ENCODE measurements at places on chromosomes 16 and 17.
A peak's percentile ranks its signal among the peaks of the same experiment; 100 is the strongest.

- DNase-seq = no peak
Measured at GRCh38 chr17:1630662-1631061, 2.0 kb upstream of the SLC43A2 start.

DNA sequence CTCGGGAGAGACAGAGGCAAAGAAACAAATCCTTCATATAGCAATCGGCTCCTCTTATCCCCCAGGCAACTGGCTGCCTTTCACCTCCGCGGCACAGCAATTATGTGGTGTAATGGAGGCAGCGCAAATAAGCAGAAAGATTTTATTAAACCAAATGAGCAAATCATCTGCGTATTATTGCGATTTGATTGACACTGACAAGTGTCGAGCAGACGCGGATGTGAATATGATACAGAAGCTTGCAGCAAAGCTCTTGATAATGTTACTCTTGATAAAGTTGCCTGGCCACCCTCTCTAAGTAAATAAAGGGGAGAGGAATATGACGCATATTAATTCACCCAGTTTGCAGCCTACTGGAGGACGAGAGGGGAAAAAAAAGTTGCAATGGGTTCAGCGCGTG, 26.5 kb upstream of the AKTIP start:
- DNase-seq = no peak

- DNase-seq = no peak
Measured at GRCh38 chr17:46150216-46150963, 42.8 kb downstream of the KANSL1 start.

DNA sequence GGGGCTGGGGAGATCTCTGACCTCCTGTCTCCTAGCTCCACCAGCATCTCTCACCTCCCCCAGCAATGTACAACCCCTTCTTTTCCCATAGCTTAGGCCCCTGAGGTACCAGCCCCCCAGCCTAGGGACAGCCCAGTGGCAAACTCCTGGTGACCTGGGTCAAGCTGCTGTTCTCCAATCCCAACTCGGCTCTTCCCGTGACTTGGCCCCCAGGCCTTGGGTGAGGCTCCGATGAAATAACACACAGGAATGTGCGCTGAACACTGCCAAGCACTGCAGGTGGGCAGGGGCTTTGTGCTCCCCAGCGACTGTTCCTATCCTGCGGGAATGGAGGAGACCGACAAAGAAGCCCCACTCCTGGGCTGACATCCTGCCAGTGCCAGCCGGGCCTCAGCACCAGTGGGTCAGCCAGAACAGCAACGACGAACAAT, 63.7 kb upstream of the AMZ2 start:
- no peak for DNase-seq

DNA sequence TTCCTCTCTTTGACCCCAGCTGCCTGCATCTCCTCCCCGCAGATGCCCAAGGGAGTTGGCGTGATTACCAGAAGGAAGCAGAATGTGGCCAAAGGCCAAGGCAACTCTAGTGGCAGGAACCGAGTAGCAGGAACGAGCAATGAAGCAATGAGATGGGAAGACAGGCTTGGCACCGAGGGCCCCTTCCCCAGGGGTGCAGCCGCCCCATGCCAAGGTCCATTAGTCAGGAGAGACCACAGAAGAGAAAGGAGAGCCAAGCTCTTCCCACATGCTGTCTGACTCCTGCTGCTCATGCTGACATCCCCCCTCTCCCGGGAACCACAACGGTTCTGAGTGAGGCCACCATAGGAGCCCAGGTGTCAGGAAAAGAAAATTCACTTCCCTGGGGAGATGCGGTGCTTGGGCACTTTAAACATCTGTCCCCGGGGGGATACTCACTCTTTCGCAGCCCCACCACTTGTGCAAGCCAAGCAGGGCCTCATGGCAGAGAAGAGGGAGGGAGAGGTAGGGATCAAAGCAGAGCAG, 67.4 kb downstream of the MYO18A start:
- DNase-seq = no peak

GRCh38 chr17:37160944-37161343, 212.2 kb downstream of the AATF start:
- DNase-seq = no peak

DNA sequence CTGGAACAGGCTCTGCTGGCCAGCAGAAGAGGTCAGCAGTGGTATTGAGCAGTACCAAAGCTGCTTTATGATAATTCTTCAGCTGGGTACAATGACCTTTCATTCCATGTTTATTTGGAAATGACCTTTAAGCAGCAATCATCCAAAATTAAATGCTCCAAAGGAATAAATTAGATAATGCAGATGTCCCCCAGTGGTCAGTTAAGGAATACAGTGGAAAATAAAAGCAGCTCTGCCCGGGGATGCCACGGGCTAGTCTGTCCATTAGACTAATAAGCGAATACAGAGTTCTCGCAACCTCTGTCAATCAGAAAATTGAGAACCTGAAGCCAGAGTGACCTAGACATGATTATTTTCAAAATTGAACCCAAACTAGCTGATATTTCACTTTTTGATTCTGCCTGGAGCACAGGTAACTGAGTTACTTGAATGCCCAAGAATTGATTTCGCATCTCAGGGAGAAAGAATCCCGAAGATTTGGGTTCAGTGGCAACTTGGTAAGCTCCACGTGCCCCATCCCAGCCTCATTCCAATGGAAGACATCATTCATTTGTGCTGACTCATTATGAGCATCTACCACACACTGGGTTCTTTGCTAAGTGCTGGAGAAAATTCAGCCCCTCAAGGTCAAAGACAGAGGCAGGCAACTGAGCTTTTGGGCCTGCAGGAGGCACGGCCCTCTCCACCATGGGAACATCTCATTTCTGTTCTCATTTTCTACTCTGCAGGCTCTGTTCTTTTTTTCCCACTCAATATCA, 34.4 kb upstream of the SLC39A11 start:
- no peak for DNase-seq

DNA sequence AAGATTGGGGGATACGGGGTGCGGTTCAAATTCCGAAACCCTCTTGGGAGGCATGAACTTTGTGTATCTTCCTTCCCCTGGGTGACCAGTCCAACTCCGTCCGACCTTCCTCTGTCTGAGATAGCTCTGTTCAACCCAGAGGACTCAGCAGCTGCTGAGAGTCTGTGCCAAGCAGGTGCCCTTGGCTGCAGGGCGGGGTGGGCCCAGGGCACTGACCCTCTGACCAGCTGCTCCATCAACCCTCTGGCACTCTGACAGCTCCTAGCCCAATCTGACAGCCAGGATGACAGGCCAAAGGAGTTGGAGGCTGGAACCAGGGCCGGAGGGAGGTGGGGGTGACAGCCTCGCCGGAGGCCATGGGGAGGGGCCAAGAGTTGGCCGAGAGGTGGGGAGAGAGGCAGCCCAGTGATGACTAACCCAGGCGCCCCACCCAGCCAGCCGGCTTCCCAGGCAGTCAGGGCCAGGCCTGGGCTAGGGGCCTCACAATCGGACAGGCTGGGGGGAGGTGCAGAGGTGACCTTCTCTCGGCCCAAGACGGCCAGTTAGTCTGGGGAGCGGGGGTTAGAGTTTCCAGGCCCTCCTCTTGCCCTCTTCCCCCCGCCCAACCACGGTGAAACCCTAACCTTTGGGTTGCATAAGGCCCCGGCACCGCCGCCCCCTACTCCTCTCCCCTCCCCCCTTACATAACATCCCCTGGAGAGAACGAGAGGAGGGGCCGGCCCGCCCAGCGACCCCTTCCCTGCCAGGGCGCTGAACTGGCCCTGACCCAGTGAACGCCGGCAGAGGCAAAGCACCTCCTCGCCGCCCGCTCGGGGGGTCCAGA, 5.0 kb upstream of the TLCD2 start:
- DNase-seq = peak; percentile 92

- DNase-seq = no peak
Measured at GRCh38 chr17:18176176-18176575, 7.5 kb upstream of the ALKBH5 start.

GRCh38 chr16:4531811-4532210, 6.8 kb downstream of the CDIP1 start:
- no peak for DNase-seq

GRCh38 chr16:60816461-60816860, 1219.8 kb downstream of the CDH8 start:
- DNase-seq = no peak

DNA sequence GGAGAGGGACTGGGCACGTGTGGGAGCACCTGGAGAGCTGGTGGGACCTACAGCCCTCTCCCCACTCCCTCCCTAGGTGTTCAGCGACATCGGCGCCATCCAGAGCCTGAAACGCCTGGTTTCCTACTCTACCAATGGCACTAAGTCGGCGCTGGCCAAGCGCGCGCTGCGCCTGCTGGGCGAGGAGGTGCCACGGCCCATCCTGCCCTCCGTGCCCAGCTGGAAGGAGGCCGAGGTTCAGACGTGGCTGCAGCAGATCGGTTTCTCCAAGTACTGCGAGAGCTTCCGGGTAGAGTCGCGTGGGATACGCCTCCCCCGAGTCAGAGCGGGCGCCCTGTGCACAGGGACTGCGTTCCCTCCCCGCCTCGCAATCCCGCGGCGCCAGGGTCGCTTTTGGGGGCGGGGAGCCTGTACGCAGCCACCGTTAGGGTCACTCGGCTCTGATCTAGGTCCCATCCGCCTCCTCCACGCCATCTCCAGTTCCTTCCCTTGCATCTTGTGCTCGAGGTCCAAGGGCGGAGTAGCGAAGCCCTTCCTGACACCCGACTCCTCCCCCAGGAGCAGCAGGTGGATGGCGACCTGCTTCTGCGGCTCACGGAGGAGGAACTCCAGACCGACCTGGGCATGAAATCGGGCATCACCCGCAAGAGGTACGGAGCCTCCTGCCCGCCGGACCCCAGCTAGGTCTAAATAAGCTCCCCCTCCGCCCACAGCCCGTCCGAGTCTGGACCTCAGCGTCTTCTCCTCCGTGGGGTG, 13.0 kb downstream of the SARM1 start:
- DNase-seq = no peak

- DNase-seq = no peak
Measured at GRCh38 chr16:88315543-88316105, 67.1 kb upstream of the ZNF469 start.

DNA sequence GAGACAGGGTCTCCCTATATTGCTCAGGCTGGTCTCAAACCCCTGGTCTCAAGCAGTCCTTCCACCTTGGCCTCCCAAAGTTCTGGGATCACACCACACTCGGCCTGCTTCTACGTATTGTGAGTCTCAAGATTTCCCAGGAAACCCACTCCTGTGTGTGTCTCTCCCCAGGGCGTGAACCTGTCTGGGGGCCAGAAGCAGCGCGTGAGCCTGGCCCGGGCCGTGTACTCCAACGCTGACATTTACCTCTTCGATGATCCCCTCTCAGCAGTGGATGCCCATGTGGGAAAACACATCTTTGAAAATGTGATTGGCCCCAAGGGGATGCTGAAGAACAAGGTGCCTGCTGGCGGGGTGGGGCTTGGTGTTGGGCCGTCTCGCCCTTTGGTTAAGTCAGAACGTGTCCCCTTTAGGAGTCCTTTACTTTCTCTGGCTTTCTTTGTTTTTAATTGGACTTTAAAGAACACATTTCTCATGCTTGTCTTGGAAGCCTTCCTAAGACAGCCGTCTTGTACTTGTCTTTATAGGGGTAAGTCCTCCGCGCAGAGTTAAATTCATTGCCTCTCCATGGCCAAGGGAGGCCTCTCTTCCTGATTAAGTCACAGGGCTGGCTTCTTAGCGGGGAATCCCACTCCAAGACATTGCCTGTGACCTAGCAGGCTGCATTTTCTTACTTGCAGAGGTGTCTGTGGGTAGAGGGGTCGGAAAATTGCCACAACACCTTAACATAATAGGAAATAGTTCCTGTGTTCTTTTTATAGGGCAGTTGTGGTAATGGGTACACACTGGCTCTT, 136.4 kb downstream of the ABCC6 start:
- DNase-seq = no peak

DNA sequence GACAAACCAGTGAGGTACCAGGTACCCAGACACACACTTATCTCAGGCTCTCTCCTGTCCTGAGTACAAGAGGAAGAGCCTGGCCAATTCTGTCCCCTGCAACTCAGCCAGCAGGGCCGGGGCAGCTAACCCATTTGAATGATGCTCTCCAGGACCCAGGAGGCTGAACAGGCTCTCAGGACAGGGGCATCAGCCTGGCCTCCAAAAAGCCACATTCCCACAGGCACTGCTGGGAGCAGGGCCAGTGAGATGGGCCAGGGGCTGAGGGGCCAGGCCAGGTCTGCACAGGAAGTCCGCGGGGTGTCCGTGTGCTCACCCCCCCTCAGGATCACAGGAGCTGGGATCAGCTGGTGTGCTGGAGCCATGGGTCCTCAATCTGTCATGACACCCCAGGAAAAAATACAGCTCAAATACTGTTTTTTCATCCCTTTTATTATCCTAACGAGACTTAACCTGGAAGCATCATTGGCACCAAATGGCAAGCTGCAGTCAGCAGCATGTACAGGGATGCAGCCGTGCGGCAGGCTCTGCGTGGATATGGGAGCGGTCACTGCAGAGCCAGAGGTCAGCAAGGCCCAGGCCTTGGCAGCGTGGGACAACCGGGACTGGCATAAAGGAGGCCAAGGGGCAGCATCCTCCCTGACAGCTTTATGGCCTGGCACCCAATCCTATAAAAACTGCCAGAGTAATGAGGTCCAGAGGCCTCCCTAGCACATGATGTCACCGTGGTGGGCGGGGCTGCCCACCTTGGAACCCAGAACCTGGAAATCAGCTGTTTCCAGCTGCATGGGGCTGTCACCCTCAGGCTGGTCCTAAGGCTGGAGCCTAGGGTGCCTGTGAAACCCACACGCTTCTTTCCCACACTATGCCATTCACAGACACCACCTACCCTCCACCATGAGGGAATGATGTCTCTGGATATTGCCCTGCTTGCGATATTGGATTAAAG, 276.7 kb downstream of the C16orf95 start:
- no peak for DNase-seq

DNA sequence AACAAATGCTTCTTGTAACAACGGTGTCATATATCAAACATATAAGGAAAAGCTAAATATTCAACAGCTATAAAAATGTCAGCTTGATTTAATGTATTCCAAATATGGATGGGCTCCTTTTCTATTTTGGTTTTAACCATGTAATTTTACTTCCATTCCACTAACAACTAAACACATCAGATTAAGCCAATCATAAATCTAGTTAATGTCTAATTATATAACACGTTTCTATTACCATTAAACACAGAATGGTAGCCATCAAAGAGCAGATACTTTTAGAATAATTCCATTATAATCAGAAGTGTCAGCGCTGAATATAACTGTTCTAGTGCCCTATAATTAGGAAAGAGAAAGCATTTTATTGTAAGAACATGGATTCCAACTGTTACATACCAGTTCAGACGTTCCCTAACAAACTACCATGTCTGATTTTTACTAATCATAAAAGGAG, 10.0 kb downstream of the CMC2 start:
- DNase-seq = no peak

GRCh38 chr17:45697076-45697475, 87.0 kb upstream of the CRHR1 start:
- DNase-seq = no peak

DNA sequence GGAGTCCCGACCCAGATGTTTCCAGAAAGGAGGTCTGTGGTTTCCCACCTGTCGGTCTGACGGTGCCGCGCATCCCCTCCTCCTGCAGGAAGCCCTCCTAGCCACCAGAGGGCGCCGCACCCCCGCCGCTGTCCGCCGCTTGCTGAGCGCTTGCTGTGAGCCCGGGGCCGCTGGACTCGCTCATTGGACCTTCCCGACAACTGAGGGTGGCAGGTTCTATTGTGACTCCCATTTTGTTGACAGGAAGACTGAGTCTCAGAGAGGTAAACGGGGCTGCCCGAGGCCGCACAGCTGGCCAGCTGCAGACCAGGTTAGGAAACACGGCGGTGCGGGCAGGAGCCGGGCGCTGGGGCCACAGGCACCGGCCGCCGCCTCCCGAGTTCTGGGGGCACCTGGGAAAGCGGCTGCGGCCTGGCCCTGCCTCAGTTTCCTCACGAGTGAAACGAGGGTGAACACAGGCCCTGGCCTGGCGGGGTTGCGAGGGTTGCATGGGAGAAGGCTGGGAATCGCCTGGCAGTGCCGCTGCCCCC, 191.1 kb upstream of the CIBAR2 start:
- DNase-seq = peak; percentile 56

Measured in hematopoietic multipotent progenitor cell treated with erythropoietin and hydrocortisone succinate and interleukin-3 and kit ligand, for 17 days (in vitro differentiated cells).